ENCODE measurements at places on chromosomes 5 and 9.

- no peak for DNase-seq
Observed at GRCh38 chr5:64900618-64901017, 131.9 kb downstream of the CWC27 start.

DNA sequence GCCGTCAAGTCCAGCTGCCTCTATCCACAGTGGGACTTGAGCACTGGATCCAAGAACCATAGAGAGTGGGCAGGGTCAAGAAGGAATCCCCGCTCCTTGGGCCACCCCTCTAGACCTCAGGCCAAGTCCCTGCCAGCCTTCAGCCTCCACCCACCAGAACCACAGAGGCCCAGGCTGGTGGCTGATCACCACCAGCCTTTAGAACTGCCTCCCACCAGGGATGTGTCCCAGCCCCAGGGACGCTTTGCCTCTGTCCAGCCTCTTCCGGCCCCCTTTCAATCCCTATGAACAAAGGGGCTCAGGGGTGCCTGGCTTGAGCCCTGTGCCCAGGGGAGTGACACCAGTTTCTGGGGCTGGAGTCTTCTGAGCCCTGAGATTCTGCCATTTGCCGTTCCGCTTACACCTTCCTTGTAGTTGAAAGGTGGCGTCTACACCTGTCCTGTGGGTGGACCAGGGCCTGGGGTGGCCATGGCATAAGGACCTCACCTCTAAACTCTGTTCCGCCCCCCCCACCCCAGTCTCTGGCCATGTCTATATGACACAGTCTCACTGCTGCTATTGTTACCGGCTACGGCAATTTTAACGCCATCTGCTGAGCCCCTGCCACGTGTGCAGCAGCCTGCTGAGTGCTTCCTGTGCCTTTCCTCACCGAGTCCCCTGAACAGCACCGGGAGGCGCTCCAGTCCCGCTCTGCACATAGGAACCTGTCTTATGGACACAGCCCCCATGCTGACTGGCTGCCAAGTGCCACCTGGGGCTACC is 35.7 kb upstream of the ORM1 start:
- DNase-seq, result no peak

DNA sequence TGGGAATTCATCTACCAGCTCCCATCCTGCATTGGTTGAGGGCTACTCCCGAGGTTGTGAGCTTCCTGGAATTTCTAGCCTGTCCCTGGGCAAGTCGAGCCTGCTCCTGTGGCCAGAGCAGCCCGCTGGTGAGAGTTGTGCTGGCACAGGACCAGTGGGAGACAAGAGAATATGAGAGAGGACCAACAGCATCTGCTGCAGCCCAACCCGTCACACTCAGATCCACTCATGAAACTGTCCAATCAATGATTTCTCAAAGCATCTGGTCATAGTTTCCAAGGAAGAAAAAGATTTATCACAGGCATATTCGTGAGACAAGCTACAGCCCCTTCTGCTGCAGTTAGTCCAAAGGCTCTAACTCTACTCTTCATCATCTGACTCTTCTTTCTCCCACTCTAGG is 64.4 kb upstream of the RAI14 start:
- DNase-seq, result no peak

GRCh38 chr9:137986268-137987099 is 108.9 kb downstream of the CACNA1B start:
- no peak for DNase-seq

GRCh38 chr5:56369361-56369811 is 136.3 kb upstream of the ANKRD55 start:
- no peak for DNase-seq

DNA sequence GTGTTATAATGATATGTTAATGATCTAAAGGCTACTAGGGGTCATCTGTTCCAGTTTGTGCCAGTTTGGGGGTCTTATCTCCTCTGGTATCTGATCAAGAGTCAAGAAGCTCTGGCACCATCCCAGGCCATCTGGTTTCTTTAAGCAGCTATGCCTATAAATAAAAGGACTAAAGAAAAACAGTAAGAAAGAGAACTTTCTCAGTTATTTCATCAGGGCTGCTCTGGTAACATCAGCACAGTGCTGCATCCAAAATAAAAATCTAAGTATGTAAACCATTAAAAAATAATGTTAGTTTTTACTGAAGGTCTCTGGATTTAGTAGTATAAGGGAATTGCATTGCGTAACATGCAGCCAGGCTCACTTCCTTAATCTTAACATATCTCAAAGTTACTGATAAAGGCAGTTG is 185.0 kb downstream of the NR2F1-AS1 start:
- no peak for DNase-seq

GRCh38 chr9:114185570-114186490 is 30.5 kb downstream of the COL27A1 start:
- no peak for DNase-seq

DNA sequence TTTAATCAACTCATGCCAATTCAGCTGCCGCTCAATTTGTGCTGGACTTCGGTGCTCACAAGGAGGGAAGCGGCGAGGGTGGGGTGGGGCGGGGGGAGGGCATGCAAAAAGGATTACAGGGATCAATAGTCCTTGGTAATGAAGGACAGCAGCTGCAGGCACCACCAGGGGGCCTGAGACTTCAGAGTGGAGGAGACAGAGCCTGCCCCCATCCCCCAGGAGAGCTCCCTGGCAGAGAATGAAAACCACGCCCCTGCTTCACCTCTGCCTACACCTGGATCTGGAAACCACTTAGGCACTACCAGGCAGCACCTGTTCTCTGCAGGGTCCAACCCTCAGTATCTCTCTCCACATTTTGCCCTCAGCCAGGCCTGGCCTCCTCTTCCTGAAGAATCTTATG is 155.6 kb downstream of the TRIM32 start:
- no peak for DNase-seq

DNA sequence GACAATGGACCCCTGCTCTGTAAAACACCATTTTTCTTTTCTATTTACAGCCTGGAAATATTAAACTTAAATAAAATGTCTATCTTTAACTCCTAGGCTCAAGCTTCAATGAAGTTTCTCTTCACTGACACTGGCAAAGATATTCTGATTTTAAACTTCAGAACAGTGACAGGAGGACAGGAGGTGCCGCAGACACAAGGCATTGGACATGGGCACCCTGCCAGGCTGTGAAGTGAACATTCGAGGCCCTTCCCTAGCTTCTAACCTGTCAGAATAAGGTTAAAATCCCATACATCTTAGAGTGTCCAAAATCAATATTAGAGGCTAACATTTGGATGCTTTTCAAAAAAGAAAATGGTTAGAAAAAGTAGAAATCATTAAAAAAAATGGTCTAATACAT is 9.2 kb downstream of the SEMA5A start:
- no peak for DNase-seq

GRCh38 chr5:113119246-113119924 is 142.8 kb downstream of the DCP2 start:
- no peak for DNase-seq

DNA sequence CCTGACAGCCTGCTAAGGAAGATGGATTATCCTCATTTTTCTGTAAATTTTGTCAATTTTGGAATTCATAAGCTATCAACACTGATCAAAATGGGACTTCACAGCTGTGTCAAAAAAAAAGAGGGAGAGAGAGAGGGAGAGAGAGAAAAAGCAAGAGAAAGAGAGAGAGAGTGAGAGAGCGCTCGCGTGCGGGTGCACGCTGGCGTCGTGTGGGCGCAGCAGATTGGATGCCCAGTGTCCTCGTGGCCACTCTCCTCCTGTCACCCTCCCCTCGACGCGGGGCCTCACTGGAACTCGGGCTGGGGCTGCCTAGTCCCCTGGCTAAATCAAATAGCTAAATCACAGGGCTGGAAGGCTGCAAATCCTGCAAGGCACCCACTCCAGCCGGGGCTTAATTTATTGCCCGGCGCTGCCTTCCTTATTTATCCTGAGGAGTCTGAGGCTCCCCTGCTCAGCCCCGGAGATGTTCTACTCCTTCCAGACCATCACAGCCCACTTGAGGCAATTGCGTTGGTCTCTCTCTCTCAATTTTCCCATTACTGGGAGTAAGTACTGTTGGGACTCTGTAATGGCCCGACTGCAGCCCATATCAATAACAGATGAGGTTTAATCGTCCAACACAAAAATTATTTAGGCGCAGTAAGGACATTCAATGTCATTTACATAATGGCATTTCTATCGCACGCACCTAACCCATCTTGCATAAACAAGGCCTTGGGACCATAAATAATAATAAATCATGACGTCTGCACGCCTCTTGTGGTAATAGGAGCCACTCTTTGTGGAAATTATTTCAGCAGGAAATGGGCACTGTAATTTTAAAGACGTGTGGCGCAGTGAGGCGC is 94.2 kb downstream of the PAX5 start:
- no peak for DNase-seq

- DNase-seq, result no peak
Observed at GRCh38 chr5:117679046-117679445, 1104.4 kb upstream of the SEMA6A start.

- DNase-seq, result no peak
Observed at GRCh38 chr9:109289186-109289585, 31.7 kb downstream of the EPB41L4B start.

DNA sequence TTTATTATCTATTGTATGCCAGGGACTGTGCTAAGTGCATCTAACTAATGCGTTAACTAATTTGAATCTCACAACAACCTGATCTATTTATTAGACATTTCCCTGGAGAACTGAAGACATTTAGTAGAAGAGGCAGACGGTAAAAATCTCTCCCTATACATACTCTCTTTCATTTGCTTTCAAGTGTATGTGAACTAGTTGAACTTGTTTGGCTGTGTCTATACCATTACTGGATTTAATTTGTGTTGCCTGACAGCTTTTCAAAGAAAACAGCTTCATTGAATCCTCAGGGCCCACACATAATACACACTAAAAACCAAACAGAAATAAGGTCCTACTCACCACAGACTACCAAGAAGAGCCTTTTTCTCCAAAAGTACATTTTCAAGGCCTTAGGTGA is 133.6 kb upstream of the NR3C1 start:
- no peak for DNase-seq

DNA sequence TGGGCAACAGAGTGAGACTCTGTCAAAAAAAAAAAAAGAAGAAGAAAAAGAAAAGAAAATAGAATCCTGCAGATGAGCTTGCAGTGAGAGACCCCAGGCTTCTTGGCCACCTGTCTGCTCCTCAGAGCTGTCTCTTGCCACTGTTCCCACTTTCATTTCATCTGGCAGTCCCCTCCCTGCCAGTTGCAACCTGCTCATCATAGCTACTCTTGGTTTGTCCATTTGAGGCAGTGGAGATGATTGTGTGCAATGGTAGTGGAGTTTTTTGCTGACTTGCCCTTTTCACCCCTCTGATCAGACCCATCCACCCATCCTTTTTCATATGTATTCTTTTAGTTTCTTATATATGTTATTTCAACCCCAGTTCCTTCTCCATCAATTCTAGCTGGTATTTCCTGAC is 28.7 kb downstream of the ANKRD33B start:
- no peak for DNase-seq

- no peak for DNase-seq
Observed at GRCh38 chr9:136206602-136207275, 1.8 kb upstream of the LHX3 start.

DNA sequence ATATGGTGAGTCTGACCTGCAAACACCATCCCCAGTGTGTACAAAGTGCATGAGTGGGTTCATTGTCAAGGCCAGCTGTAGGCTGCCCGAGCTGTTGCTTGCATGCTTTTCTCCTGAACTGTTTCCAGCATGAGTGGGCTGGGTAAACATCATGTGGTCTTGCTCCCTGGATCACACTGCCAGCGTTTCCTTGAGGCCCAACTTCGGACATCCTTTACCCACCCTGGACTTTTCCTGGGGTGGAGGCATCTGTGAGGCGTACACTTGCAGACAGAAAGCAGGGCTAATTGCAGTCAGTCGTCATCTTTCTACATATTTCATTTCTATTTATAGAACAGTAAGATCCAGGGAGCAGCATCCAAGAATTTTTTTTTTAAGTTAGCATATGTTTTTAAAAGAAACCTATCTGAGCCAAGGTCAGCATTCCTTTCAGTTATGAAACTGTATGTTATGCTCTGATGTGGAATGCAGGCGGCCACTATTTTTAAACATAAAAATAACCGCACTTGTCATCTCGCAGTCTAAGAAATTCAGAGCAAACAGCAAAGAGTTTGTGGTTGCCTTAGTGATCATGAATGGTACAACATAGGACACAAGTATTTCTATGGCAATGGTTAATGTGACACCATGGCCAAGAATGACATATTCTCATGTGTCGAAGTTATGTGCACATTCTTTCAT is 106.5 kb upstream of the DMRT1 start:
- DNase-seq, result no peak

DNA sequence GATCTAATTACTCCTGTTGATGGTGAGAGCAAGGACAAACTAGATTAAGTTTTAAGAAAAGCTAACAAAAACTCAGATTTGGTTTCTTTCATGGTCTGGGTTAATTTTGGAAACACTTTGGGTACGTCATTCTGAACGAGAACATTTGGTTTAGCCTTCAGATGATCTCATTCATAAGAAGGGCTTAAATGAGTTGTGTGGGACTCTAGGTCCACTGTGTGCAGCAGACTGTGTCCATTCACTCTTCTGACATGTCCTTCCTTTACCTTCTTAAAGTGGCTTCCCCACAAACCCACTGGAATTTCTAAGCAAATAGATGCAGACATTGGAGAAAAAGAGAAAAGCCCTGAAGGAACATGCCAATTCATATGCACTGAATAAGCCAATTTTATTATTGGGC is 96.8 kb downstream of the FBXO4 start:
- no peak for DNase-seq

- DNase-seq, result peak; percentile 4
Observed at GRCh38 chr5:168578538-168579487, at the start of gene PANK3. Gene PANK3, minus strand, starts transcription at chr5:168579368. Its CDS starts 85 bp downstream, at chr5:168579283.

GRCh38 chr9:690517-691111 is 150.9 kb upstream of the DMRT1 start:
- DNase-seq, result no peak

DNA sequence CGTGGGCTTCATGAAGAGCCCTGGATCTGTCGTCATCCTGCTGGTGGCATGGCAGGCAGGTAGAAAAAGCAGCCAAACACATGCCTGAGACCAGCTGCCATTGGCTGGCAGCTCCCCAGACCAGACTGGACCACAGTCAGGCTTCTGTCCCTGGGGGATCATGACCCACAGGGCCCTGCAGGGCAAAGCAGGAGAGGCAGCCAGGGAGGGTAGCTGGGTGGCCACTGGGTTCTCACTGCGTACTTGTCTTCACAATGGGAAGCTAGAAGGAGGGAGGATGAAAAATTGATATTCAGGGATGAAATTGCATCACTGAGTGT is 67.8 kb upstream of the GARNL3 start:
- no peak for DNase-seq

DNA sequence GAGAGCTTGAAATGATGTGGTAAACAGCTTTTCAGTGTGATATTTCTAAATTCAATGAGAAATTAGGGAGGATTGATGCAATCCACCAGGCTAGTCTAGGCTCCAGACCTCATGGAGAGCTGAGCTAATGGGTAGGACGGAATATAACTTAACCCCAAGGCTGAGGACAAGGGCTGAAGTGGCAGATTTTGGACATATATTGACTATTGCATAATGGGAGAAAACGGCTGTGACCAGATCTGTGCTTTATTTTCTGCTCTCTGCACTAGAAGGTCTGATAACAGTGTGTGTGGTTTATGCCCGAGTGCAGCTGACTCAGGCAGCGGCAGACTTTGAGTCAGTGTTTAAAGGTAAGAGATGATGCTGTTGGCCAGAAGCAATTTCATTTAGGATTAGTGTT is 70.6 kb downstream of the ACTBL2 start:
- no peak for DNase-seq
